ENCODE measurements at places on chromosomes 7 and 10.

DNA sequence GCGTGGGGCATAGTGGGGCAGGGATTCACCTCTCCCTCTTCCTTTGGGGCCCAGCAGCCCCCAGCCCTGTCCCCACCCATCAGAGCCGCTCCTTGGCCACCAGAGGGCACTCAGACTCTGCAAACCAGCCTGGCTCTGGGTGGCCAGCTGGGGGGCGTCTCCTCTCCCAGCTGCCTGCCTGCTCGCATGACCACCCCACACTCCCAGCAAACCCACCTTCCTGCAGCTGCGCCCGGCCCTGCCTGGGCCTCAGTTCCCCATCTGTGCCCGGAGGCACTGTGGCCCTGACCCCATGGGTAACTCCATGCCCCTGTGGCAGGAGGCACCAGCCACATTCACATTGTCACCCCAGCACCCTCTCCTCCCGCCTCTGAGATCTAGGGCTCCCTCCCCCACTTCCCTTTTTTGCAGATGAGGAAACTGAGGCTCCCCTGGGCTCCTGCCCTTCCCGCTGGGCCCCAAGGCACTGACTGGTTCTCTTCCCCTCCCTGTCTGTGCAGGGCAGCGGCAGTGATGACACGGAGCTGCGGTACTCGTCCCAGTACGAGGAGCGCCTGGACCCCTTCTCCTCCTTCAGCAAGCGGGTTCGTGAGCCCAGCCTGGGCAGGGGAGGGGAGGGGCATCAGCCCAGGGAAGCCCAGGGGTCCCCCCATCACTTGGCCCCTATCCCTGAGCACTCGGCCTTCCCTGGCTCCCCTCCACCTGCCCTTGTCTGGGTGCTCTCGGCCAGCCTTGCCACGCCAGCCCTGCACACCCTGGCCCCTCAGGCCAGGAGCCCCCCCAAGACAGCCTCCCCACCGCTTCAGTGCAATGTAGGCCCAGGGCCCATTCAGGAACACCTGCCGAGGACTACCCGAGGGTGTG, 6.9 kb upstream of the SH2B2 start:
- peak; percentile 43 for DNase-seq

GRCh38 chr7:112622159-112622715, 141.4 kb downstream of the LSMEM1 start:
- no peak for DNase-seq

DNA sequence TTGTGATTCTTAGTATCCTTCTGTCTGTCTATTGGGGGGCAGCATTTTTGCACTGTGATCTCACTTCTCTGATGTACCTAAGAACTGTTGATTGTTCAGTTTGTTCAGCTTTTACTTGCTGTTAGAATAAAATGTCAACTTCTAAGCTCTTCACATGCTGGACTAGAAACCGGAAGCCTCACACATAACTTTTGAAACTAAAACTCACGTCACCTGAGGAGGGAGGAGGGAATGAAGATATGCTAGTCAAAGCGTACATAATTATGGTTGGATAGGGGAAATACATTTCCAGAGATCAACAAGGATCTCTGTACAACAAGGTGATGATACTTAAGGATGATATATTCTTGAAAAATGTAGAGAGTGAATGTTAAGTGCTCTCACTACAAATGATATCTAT, 609.7 kb downstream of the INHBA start:
- no peak for DNase-seq

GRCh38 chr7:279821-280220, 10.1 kb upstream of the FOXL3 start:
- no peak for DNase-seq

GRCh38 chr10:12484941-12485805, 135.8 kb downstream of the CAMK1D start:
- no peak for DNase-seq

- no peak for DNase-seq
Observed at GRCh38 chr7:43926798-43927123, 525 bp downstream of the UBE2D4 start.

DNA sequence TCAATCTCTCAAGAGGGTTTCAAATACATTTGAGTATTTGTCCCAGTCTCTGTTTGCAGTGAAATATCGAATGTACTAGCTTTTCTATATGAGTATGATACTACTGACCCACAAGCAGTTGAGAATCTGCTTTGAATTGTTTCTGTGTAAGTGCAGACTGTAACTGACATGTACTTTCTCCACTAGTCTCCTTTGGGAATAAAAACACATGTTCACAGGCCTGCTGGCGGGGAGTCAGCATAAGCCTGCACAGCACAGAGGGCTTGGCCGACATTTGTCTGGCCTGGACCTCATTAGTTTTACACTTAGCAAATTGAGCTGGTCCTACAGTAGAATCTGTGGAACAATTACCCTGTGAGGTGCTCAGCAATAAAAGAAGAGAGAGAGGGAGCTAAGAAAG, 72.6 kb downstream of the ITGB8 start:
- no peak for DNase-seq

GRCh38 chr7:69860486-69860885, 262.2 kb downstream of the AUTS2 start:
- no peak for DNase-seq

DNA sequence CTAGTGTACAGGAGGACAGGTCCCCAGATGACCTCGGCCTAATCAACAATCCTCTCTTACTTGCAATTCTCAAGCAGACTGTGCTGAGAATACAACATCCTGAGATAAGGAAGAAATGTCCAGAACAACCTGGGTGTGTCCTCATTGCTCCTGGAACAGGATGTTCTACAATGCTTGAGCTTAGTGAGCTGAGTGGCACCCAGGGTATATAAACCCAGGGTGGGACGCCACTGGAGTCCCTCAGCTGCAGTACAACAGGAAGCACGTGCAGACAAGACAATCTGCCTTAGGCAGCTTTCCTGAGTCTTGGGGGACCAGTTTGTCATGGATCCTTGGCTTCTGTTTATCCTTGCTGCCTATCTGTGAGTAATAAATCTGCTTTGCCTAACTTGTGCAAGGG, 27.7 kb upstream of the SLC25A13 start:
- no peak for DNase-seq

Measured in hematopoietic multipotent progenitor cell (in vitro differentiated cells).